ENCODE measurements at places on chromosomes 1 and 21.

DNA sequence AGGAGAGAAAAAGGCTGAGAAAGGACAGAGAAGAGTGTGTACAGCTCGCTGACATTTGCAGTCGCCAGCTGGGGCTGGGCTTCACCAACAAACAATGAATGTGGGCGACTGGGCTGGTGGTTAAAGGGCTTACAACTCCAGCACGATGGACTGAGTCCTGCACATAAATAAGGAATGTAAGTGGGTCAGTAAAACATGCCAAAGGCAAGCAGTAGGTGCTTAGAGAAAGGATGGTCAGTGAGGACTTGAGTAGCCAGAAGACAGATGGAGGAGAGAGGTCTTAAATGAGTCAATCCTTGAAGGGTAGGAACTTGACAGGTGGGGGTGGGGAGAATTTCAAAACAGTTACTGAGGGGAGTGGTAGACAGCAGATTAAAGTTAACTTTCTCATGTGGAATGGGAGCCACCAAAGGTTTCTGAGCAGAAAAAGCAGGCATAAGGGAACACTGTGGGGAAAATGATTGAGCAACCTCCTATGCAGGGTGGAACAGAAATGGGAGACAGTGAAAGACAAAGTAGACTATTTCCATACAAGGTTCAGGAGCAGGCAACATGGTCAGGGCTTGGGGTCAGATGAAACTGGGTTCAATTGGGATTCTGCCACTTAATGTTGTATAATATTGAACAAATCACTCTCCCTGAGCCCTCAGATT lies 37.4 kb downstream of the GADD45A start:
- no peak for DNase-seq

DNA sequence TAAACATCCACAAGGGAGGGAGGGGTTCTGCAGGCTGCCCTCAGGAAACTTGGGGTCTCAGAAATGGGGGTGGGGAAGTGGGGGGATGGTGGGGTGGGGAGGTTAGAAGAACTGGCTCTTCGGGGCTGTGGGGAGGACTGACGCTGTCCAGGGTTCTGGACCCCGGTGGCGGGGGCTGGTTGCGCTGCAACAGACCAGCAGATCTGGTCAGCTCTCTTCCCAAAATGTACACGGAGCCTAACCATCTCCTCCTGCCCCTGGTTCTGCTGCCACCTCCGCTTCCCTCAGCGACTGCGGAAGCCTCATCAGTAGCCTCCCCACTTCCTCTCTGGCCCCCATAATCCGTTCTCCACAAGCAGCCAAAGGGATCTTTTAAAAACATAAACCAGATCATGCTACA lies 29.3 kb upstream of the C1QA start:
- no peak for DNase-seq

DNA sequence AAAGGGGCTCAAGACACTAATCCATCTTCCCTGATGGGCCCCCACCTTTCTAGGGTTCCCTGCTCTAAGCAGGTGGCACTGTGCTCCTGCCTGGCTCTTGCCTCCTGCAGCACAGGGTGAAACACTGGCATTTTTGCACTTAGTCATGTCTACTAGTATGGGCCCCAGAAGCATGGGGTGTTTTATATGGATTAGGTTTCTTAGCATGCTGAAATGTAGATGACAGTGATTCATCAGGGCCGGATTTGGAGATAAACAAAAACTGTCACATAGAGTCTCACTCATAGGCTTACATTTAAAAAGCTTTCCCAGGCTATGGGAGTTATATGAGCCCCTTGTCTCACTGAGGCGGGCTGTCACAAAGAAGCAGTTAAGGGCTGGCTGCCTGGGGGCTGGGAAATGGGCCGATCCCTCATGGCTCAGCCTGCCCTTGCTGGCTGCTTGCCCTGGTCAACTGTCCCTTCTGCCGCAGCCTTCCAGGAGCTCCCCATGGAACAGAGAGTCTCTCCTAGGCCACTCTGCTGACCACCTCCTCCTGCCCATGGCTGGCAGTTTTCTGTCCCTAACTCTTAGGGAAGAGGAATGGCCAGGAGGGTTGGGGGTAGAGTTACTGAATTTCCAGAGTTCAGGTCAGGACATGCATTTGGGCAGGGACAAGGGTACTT lies 6.5 kb downstream of the GALNT2 start:
- peak; percentile 80 for DNase-seq

DNA sequence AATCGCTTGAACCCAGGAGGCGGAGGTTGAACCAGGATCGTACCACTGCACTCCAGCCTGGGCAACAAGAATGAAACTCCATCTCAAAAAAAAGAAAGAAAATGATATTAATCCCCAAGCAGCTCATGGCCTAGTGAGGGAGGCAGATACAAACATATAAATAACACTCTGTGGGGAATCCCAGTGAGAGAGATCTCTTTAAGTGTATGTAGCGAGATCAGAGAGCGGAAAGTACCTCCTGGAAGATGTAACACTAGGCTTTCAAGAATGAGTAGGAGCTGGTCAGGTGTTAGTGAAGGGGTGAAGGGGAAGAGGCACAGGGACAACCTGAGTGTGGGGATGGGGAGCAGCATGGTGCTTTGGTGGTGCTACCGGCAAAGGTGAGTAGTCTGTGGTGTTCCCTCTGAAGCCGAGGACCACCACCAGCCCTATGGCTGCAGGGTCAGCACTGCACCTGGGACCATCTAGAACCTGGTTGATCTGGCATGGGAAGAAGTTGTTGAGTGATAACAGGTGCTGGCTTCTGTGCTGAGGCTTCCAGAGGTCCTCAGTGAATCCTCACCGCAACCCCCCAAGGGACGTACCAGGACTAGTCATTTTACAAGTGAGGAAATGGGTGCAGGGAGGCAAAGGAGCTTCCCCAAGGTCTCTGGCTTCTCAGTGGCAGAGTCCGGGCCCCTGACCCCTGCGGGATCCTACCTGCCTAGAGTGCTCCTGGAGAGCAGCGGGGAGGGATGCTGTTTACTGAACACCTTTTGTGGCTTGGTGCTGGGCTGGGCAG lies 367.6 kb upstream of the VAMP3 start:
- no peak for DNase-seq

DNA sequence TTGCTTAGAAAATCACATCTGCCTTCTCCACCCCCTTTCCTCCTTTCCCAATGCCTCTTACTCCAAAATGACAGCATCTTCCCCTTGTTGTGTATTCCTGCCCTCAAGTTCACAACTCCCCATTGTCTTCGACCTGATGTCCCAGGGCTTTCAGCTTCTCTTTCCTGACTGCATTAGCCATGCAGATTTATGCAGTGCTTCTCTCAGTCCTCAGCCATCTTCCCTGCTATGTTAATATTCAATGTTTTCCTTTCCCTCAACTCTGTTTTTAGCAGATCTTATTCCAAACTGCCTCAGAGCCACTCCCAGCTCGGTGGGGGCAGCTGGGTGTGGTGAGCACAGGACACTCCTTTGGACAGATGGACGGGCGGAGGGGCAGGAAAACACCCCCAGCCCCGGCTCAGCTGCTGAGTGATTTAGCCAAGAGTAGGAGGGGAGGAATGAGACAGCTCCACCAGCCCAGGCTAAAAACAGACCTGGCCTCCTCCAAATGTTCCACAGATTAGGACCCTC lies 71.0 kb downstream of the CD2 start:
- no peak for DNase-seq

DNA sequence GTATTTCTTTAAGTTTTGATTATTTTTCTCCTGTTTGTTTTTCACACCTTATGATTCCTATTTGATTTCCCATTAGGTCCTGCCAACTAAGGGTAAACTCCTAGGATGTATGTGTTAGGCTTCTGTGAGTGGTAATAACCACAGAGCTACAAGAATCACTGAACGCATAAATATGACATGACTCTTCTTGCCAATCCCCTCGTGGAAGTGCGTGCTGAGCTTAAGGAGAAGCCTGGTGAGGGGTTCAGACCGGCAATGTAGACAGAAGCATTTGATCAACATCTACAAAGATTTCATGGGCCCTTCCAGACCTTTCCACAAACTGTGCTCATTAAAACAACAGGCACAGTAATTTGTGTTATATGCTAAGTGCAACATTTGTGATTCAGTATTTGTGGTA lies 273.8 kb upstream of the SNX7 start:
- no peak for DNase-seq

- DNase-seq, result no peak
Measured at GRCh38 chr1:8969937-8970336, 24.3 kb downstream of the CA6 start.

- no peak for DNase-seq
Measured at GRCh38 chr1:223629126-223629457, 36.4 kb downstream of the CAPN8 start.

GRCh38 chr1:107250169-107250568 lies 109.3 kb downstream of the NTNG1 start:
- DNase-seq, result no peak

DNA sequence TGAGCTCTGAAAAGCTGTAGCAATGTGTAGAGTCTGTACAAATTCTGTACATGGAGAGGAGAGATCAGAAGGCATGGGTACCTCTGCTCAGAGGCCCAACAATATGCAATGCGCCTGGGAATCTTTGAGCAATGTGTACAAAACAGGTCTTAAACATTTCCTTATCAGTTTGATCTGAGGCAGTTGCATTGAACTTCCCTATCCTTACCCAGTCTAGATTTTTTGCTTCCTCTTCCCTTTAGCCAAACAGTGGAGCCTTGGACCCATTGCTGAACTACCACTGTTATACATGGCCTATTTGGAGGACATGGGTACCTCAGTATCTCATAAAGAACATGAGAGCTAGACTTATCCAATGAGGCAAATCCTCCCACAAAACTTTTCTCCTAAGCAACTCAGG lies 12.6 kb upstream of the MNDA start:
- DNase-seq, result no peak
